SK-N-MC (cell line): ENCODE measurements at places on chromosomes 13 and 19.
A peak's percentile ranks its signal among the peaks of the same experiment; 100 is the strongest.

DNA sequence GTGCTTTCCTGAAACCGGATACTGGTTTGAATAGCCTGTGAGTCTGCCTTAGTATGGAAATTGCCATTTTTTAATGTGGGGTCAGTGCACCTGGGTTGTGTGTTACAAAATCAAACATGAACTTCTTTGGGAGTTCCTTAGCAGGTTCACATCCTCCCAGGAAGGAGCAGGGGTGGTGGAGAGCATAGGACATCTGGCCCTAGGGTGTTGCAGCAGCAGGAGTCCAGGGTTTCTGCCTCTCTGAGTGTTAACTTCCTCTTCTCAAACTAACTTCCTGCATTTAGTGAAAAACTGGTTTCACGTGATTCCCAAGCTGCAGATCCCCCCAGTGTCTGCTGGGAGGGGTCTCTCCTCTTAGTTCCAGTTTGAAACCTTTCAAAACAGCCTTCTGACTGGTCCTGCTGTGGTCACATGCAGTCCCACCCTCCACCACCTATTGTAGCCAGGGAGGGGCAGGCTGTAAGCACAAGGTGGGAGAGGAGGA is 7.2 kb downstream of the RNASEH2B start:
- no peak for DNase-seq

DNA sequence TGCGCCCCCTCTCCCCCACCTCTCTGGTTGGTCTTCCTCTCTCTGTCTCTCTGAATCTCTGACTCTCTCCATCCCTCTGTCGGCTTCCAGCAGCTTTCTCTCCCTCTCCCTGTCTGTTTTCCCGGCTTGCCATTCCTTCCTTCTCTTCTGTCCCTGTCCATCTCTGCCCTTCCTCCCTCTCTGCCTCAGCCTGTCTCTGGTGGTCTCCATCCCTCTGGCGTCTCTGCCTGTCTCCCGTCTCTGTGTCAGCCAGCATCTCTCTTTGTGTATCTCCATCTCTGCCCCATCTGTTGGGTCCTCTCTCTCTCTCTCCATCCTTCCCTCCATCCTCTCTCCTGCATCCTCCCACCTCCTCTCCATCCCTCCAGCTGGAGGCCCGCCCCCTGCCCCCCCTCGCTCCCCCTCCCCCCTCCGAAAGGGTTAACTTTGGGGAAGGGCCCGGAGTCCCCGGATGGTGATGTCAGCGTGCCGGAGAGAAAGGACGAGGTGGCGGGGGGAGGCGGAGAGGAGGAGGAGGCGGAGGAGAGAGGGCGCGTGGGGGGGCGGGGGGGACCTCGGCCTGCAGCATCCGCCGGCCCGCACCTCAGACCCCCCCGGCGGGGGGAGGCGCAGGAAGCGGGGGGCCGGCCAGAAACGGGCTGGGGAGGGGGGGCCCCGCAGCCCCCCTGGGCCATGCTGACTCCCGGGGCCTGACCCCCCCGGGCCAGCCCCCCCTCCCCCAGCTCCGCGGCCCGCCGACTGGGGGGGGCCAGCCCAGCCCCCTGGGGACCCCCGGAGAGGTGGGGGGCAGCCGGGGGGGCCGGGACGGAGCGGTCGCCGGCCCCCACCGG is at the start of gene BRSK1:
TSS of gene BRSK1 (plus strand) at position 450 of the 830 bp plus-strand sequence. CDS start 446 bp downstream, outside the sequence.
- DNase-seq: no peak

DNA sequence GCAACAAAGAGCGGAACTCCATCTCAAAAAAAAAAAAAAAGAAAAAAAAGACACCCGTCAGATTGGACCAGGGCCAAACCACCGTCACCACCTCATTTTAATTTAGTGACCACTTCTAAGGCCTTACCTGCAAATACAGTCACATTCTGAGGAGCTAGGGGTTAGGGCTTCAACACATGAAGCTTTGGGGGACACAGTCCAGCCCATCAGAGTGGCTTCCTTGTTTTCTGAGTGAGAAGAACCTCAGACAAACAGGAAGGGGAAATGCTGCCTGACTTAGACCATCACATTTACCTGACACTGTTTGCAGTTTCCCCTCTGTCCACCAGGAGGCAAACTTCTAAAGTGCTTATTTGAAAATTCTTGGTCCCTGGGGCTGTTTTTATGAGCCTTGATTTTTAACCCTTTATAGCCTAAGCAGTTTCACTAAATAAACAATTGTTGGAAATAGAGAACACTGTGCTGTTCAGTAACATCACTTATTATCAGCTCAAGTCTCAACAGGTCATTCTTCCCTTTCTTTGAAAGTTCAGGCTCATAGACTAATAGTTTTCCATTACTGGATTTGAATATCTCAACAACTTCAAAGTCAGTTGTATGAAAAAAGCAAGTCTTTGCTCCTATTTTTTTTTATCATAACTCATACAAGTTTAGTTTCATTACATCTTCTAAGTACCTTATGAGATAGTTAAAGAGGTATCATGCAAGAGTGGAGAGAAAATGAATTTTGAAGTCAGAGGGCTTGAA is 74.9 kb upstream of the WASF3 start:
- peak; percentile 40 for DNase-seq

GRCh38 chr19:13382633-13382938 is 123.7 kb downstream of the CACNA1A start:
- no peak for DNase-seq

GRCh38 chr13:36108342-36108741 is 22.8 kb downstream of the DCLK1 start:
- peak; percentile 52 for DNase-seq

DNA sequence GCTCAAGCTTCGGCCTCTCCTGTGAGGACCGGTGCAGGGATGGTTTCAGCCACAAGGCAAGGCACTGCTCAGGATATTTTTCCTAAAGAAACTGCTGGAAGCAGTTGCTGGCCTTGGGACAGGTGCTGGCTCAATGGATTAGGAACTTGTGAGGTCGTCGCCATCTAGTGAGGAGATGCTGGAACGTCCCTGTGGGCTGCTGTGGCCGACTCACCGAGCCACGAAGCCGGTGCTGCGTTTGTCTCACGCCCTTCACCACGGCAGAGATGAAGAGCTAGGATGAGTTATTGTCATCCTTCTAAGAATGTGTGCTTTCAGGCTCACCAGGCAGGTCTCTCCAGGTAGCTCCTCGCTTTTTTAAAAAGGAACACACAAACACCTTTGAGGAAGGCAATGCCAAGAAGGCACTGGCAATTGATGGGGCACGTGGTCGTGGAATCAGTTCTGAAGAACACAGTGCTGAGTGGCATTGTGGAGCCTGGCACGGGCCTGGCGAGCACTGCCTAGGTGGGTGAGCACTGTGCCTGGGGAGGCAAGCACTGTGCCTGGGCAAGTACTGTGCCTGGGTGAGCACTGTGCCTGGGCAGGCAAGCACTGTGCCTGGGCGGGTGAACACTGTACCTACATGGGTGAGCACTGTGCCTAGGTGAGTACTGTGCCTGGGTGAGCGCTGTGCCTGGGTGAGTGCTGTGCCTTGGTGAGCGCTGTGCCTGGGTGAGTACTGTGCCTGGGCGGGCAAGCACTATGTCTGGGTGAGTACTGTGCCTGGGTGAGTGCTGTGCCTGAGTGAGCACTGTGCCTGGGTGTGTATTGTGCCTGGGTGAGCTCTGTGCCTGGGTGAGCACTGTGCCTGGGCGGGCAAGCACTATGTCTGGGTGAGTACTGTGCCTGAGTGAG is 140.4 kb downstream of the TEX29 start:
- DNase-seq: no peak
